Nephron progenitor cell (in vitro differentiated cells): ENCODE measurements at places on chromosomes 2 and 18.

- H3K27me3 ChIP-seq, result peaks cover 4% of the 10 kb centered on the region
- H3K27ac ChIP-seq, result no peak overlapping the region
- no peak for DNase-seq
- no peaks in the 10 kb centered on the region for H3K36me3 ChIP-seq
- no peak overlapping the region for H3K4me3 ChIP-seq
These were observed 27.5 kb downstream of the CDH20 start for GRCh38 chr18:61360404-61361383.

DNA sequence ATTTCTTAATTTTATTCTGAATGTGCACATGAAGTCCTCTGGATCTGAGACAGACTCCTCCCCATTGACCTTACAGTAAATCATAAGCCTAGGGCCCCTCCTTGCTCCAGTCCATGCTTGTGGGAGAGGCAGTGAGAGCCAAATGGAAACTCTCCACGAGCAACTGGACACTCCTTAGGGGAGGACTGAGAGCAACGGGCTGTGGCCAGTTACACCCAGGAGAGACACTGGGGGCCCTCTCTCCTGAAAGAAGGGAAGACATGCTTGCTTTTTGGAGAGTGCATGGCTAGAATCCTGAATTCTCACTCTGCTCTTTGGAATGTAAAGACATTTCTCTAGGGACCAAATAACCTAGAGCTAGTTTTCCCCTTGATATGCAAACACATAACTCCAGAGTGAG is 49.0 kb upstream of the BIN1 start:
- peaks cover 56% of the 10 kb centered on the region for H3K4me1 ChIP-seq
- peak overlapping the region; percentile 28 for H3K27ac ChIP-seq
- DNase-seq, result no peak
- H3K27me3 ChIP-seq, result no peaks in the 10 kb centered on the region
- H3K36me3 ChIP-seq, result peaks cover 8% of the 10 kb centered on the region

GRCh38 chr2:12921321-12921720 is 204.6 kb downstream of the TRIB2 start:
- peaks cover 4% of the 10 kb centered on the region for H3K27me3 ChIP-seq
- no peak for DNase-seq
- peaks cover 7% of the 10 kb centered on the region for H3K4me1 ChIP-seq
- H3K36me3 ChIP-seq, result no peaks in the 10 kb centered on the region
- no peak overlapping the region for H3K27ac ChIP-seq

- no peak overlapping the region for H3K4me3 ChIP-seq
- no peak for DNase-seq
- no peak overlapping the region for H3K27ac ChIP-seq
- peaks cover 2% of the 10 kb centered on the region for H3K27me3 ChIP-seq
- H3K4me1 ChIP-seq, result peaks cover 74% of the 10 kb centered on the region
These were observed 6.4 kb downstream of the HDAC4 start for GRCh38 chr2:239394346-239394945.

DNA sequence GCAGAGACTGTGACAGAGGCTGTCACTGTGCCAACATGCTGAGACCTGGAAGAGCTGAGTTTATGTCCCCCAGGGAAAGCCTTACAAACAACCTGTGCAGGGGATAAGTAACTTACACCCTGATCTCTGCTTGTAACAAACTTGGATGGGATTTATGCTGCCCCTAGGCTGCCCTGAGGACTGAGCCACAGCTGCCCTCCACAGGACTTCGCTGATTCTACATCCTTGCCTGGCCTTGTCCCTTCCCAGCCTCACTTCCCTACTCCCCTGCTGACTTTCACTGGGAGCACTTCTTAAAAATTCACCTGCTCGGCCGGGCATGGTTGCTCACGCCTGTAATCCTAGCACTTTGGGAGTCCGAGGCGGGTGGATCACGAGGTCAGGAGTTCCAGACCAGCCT is 45.9 kb upstream of the ASAP2 start:
- no peaks in the 10 kb centered on the region for H3K36me3 ChIP-seq
- H3K27ac ChIP-seq, result no peak overlapping the region
- peaks cover 11% of the 10 kb centered on the region for H3K27me3 ChIP-seq
- H3K4me1 ChIP-seq, result peaks cover 22% of the 10 kb centered on the region
- H3K4me3 ChIP-seq, result no peak overlapping the region
- no peak for DNase-seq

GRCh38 chr18:69538849-69539248 is 138.2 kb downstream of the DOK6 start:
- peaks cover 5% of the 10 kb centered on the region for H3K27me3 ChIP-seq
- peaks cover 14% of the 10 kb centered on the region for H3K36me3 ChIP-seq
- no peak overlapping the region for H3K4me3 ChIP-seq
- no peak overlapping the region for H3K27ac ChIP-seq

DNA sequence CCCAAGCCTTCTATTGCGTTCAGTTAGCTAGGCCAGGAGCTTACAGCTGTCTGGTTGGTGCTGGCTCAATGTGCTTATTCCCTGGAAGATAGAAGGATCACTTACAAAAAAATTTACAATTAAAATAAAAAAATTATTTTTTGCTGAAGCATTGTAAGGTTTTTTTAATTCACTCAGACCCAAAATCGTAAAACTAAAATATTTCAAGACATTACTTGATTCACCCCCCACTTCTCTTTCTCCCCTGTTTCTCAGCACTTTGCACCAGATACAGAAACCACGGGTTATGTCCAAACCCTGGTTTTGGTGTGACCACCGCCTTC is 911 bp upstream of the PTPRM start:
- H3K27ac ChIP-seq, result no peak overlapping the region
- peaks cover 16% of the 10 kb centered on the region for H3K27me3 ChIP-seq
- peaks cover 42% of the 10 kb centered on the region for H3K4me1 ChIP-seq
- DNase-seq, result no peak
- peak overlapping the region; percentile 89 for H3K4me3 ChIP-seq
- peaks cover 14% of the 10 kb centered on the region for H3K36me3 ChIP-seq

DNA sequence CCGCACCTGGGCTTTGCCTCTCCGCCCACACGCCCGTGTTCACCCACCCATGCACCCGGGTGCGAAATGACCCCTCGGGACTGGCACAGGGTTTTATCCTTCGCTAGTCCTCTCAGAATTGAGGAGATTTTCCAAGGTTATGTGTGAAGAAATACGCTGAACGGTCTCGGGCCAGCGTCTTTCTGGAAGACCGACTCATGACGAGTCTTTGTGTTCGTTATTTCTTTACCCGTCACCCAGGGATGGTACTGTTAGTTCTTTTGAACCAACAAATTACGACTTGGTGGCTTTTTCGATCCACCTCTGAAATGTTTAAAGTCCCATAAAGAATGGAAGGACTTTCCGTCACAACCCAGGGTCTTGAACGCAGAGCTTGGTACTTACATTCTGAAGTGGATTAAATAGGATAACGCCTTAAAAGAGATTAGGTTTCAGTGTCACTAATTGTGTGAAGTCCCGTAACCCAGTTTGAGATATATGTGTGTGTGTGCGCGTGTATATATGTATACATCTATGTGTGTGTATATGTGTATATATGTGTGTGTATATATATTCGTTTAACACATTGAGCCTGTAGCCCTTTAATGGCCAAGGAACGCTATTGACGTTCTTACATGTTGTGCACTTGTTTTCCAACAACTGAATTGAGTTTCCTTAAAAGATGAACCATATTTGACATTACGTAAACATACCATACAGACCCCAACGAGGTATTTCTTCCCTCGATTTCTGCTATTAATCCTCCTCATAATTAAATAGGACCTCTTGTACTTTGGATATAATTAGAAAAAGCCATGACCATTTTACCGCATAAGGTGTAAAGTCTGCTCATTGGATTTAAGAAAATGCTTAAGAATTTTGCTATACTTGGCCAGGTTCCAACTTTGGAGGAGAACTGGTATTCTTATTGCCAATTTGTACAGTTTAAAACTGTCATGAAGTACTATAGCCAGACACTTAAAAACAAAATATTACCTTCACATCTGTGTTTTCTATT is 889 bp downstream of the ZC3H15 start:
- H3K4me3 ChIP-seq, result peak overlapping the region; percentile 98
- peaks cover 66% of the 10 kb centered on the region for H3K4me1 ChIP-seq
- H3K27ac ChIP-seq, result peak overlapping the region; percentile 100
- no peaks in the 10 kb centered on the region for H3K27me3 ChIP-seq
- no peak for DNase-seq

DNA sequence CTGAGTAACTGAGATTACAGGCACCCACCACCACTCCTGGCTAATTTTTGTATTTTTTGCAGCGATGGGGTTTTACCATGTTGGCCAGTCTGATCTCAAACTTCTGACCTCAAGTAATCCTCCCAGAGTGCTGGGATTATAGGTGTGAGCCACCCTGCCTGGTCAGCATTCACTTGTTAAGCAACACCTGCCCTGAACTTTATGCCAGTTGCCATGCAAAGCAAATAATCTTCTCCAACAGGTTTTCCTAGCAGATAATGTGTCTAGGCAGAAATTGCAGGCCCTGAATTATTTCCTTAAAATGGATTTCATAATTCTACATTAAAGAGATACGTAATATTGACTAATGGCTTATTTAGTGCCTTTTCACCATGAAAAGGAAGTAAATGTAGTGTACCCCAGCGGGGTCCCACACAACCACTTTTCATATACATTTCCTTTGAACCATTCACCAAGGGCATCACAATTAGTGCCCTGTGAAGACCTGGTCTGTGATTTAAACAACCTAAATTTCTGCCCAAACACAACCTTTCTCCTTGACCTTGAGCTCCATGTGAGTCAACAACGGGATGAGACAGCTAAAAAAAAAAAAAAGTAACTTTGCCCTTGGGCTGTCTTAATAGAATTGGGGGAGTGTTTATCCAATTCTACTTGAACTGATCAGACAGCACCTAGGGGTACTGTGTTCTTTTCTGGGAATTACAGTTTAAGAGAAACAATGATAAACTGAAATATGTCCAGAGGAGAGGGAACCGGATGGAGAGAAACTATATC is 41.6 kb downstream of the EEF1B2 start:
- no peak overlapping the region for H3K4me3 ChIP-seq
- H3K27me3 ChIP-seq, result peaks cover 7% of the 10 kb centered on the region
- DNase-seq, result no peak

- H3K4me3 ChIP-seq, result no peak overlapping the region
- no peaks in the 10 kb centered on the region for H3K36me3 ChIP-seq
- H3K27ac ChIP-seq, result no peak overlapping the region
These were observed 251.9 kb downstream of the FBXO15 start for GRCh38 chr18:73895701-73896100.

DNA sequence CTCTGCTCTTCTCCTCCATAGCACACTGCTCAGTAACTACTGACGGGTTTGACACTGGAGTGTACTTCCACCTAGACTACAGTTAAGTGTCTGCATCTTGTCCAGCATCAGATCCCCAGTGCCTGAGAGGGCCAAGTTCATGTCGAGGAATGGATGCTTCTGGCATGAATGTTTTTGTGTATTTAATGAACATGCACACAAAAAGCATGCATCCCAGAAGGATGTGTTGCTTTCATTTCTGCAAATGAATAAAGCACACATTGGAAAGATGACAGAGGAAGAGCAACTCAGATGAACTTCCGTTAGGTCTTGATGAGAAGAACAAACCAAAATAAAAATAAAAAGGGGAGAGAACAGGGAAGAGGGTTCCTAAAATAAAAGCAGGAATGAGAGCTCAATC is 27.9 kb downstream of the C2orf49 start:
- H3K36me3 ChIP-seq, result peaks cover 36% of the 10 kb centered on the region
- peak overlapping the region; percentile 54 for H3K27ac ChIP-seq
- H3K4me3 ChIP-seq, result no peak overlapping the region
- peaks cover 3% of the 10 kb centered on the region for H3K27me3 ChIP-seq
- peaks cover 7% of the 10 kb centered on the region for H3K4me1 ChIP-seq

- H3K4me1 ChIP-seq, result peaks cover 26% of the 10 kb centered on the region
- no peaks in the 10 kb centered on the region for H3K27me3 ChIP-seq
- DNase-seq, result no peak
- H3K27ac ChIP-seq, result peak overlapping the region; percentile 97
These were observed 511 bp downstream of the MOB4 start for GRCh38 chr2:197516393-197516761.

DNA sequence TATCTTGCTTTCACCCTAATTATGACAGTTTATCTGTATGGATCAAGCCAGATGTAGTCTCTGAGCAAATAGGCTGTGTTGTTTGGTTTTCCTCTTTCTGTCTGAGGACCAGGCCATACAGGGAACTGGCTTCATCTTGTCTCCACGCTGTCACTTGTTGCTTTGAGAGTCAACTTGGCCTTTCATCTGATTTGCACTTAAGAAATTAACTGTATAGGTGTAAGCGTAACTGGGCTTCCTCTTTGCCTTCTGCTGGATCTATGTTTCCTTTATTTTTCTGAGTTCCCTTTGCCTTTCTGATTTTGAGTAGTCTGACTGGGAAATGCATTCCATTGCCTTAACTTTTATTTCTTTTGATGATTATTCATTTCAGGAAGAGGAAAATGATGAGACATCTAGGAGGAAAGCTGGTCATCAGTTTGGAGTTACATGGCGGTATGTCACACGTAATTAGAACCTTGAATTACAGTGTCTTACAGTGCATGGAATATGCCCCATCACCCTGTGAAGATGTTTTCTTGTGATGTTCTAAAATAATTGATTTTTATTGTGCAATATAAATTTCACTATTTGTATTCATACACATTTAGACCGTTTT is 17.4 kb downstream of the PTCD3 start:
- peaks cover 81% of the 10 kb centered on the region for H3K36me3 ChIP-seq
- no peaks in the 10 kb centered on the region for H3K4me1 ChIP-seq
- no peaks in the 10 kb centered on the region for H3K27me3 ChIP-seq
- H3K27ac ChIP-seq, result peak overlapping the region; percentile 6
- no peak for DNase-seq

DNA sequence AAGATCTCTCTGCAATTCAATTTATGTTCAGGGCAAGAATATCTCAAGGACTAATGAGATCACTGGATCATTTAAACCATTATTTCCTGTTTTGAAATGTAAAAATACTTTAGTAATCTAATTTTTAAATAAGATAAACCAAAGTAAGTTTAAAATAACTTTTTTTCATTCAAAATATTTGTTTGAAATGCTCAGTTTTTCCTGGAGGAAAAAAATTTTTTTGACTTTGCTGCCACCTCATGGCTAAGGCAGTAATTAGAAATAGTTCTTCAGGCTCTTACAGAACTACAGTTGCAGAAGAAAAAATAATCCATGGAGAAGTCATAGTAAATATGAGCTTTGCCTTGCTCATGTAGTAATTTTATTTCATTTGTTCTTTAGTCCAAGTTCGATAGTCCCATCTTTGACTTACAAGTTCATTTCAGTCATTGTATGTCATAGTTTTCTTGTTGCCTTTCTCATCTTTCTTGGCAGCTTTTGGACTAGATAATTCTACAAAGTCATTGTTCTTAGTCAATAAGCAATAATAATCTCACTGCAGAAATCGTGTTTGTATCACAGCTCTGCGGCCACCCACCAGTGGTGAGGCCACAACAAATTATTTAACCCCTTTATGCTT is 127.4 kb downstream of the DPP4 start:
- H3K36me3 ChIP-seq, result no peaks in the 10 kb centered on the region
- H3K4me1 ChIP-seq, result no peaks in the 10 kb centered on the region
- peak; percentile 4 for DNase-seq
